Hypothalamus (tissue), 51 donors: ENCODE measurements at places on chromosomes 3 and 15.

DNA sequence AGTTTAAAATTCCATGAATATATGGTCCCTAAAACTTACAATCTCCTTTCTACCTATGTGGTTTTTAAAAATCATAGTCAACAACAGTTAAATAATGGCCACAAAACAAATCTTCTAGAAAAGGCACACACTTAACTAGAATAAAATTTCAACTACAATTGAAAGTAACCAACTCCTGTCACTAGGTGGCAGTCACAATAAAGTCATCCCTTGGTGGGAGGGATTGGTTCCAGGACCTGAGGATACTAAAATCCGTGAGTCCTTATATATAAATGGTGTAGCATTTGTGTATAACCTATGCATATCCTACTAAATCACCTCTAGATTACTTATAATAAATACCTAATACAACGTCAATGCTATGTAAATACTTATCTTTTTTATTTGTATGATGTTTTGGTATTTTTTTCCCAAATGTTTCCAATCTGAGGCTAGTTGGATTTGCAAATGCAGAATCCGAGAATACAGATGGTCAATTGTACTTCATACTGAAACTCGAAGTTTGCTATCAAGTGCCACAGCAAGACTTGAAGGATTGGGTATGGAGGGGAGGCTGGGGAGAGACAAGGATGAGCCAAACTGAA is 172.6 kb downstream of the FMN1 start:
- DNase-seq, result no peak

GRCh38 chr3:183943739-183944138 is 59.1 kb upstream of the PARL start:
- no peak for DNase-seq

DNA sequence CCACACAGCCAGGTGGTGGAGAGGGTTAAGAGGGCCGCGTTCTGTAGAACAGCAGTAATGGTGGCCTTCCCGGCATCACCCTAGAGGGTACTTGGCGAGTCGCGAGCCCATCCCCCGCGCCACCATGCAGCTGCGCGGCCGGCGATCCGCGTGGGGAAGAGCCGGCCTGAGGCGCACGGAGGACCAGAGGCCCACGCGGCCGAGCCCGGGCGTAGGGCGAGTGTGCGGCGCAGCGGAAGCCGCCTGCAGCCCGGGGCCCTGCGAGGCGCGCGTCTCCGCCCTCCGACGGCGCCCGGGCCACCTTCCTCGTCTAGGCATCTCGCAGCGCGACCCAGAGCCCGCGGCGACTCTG is 423 bp downstream of the TKT start:
- DNase-seq, result no peak

- DNase-seq, result no peak
Observed at GRCh38 chr3:15528854-15529537, 7.5 kb upstream of the COLQ start.

GRCh38 chr3:131636266-131636775 is 133.6 kb upstream of the MRPL3 start:
- DNase-seq, result no peak

- no peak for DNase-seq
Observed at GRCh38 chr15:52246686-52247431, 48.7 kb downstream of the MYO5C start.

DNA sequence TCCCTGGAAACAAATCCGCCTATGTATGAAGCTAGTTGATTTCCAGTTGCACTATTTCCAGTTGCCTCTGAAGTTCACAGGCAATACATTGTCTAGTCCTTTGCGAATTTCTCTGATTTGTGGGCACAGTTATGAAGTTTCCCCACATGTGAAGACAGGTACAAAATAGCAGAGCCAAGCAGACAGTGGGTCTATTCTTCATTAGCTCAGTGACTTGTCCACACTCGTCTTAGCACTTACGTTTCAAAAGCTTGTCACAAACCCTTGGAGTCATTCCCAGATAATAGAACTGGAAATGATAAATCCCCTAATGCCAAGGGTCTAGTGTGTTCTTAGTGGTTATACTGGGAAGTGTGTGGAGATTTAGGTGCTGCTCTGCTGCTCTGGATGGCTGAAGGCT is 14.5 kb downstream of the SRPRB start:
- DNase-seq, result no peak

DNA sequence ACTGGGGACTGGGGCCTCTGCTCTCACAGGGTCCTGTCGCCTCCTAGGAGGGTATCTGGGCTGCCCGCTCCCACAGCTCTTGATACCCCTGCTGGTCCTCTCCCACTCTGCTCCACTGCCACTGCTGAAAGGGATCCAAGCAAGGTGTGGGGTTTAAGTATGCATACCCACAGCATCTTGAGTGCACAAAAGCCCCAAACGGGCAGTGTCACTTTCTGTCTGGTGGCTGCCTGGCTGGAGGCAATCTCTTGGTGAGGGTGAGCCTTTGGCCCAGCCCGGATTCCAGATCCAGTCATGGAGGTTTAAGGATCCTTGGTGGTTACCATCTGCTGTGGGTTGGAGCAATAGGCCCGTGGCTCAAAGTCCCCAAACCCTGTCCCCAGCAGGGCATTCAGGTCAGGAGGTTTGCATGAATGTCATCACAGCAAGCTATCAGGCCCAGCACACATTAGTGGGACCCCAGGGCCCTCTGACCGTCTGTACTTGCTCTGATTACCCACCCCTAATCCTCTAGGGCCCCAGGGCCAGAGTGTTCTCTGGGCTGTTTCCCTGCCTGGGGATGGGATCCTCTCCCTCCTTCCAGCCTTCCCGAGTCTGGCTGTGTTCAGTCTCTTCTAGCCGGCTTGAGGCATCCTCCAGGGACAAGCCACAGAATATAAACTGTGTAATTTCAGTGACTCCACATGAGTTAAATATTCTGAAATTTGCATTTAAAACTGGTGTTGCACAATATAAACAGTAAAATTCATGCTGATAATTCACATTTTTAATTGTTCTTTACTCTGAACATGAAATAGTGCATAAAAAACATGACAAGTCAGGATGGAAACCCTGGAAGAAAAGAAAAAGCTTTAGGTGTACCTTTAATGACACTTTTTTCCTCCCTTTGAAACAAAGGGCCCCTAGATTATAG is 4.9 kb upstream of the TJP1 start:
- DNase-seq, result no peak

DNA sequence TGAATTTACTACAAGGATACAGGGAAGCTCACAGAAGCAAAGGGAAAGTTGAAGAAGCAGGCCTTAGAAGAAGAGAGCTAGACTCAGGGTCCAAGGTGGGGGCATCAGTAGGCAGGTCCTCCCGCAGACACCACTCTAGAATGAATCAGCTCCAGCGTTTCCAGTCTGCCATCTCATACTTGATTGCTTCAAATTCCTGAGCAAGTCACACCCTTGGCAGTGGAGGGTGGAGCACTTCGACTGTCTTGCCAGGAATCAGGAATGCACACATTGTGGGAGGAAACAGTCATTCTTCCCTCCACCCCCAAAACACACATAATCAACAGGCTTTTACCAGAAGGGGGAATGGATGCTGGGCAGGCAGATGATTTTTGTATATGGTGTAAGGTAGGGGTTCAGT is 78.5 kb downstream of the CHCHD6 start:
- no peak for DNase-seq

- no peak for DNase-seq
Observed at GRCh38 chr3:129050556-129051295, 9.9 kb upstream of the GP9 start.

DNA sequence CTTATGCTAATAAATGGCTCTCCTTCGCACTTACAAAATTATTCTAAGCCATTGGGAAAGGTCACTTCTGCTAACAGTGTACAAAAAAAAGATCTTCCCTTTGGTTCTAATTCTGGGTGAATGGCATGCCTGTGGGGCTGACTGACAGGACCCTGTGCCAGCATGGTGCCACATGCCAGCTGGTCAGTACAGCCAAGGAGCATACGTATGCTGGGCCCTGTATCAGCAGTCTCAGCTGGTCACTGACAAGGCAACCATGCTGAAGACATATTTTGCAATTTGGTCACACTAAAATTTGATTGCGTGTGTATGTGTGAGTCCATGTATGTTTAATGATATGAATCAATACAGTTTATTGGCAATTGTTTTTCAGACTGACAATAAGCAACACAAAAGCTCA is 246.1 kb downstream of the TBL1XR1 start:
- DNase-seq, result no peak

- no peak for DNase-seq
Observed at GRCh38 chr3:105362021-105362665, 4.6 kb upstream of the ALCAM start.

DNA sequence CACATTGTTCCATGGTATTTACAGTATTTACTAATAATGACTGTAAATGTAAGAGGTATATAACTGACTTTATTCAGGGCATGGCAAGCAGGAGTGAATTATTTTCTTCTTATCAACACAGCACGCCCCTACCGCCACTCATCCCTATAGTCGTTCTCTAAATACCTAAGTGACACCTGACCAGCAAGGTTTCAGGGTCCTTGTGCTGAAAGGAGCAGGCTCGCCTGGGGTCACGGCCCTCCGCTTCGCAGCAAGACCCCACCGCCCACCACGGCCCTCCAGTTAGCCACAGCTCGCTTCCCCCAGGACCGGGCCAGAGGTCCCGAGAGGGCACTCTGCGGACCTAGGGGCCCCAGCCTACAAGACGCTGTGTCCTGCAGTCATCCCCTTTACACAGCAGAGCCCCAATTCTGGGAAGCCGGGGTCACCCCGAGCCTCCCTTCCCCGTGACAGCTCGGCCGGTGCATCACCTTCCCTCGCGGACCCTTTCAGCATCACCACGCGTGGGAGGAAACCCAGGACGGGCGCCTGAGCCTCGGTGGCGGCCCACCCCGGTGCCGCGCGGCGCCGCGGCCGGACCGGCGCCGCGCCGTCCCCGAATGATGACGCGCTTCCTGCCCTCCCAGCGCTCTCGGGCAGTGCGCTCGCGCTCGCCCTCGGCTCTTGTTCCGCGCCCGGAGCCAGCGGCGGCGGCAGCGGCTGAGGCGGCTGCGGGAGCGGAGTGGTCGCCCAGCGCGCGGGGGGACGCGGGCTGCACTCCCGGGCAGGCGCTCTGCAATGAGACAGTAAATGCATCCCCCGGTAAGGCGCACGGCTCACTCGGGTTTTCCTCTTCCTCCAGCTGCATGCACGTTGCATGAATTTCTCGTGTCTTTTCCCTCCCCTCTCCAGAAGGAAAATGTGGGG is 225.1 kb upstream of the C2CD4B start:
- DNase-seq, result peak; percentile 68

DNA sequence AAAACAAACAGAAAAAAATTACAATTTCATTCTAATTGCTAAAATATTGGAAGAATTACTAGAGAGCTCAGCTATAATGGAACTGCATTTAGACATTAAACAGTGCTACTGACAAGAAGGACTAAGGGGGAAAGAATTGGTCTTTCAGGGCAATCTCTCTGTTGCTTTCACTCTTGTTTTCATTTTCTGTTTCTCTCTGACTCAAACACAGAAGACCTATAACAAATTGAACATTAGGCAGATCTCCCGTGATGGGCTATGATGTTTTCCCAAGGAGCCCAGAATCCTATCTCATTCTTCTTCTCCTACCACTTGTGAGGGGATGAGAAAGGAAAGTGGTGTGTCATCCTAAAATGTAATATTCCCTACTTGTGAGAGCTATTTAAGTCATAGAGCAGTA is 358.0 kb upstream of the TGFBR2 start:
- no peak for DNase-seq

DNA sequence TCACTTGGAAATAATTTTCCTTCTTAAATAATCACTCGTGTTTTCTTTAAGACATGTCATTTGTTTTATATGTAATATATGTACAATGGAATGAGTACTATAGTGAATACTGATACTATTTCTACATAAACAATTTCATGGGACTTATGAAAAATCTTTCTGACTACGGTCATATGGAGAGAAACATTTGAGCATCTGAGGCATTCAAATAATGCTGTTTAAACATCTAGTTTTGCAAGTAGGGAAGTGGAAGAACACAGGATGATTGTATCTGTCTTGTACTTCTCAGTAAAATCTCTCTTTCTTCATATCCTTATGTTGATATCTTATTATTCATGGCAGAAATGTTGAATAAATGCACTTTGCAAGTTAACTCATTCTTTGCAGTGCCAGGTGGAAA is 599.5 kb upstream of the KCNMB2 start:
- DNase-seq, result no peak

- no peak for DNase-seq
Observed at GRCh38 chr3:182255158-182255557, 538.1 kb upstream of the ATP11B start.

- no peak for DNase-seq
Observed at GRCh38 chr3:123695152-123695551, 110.3 kb upstream of the HACD2 start.

GRCh38 chr3:46351646-46352045 is 2.3 kb upstream of the CCR2 start:
- no peak for DNase-seq

- no peak for DNase-seq
Observed at GRCh38 chr3:166013073-166013679, 176.0 kb upstream of the BCHE start.

GRCh38 chr3:192827208-192827607 is 90.4 kb downstream of the MB21D2 start:
- no peak for DNase-seq

GRCh38 chr3:146628671-146629070 is 23.5 kb upstream of the PLSCR5 start:
- no peak for DNase-seq

GRCh38 chr3:43093006-43093405 is 12.9 kb downstream of the POMGNT2 start:
- no peak for DNase-seq

GRCh38 chr3:44482721-44483120 is 5.3 kb upstream of the ZNF445 start:
- no peak for DNase-seq

GRCh38 chr15:81530271-81530691 is 156.3 kb upstream of the TMC3 start:
- DNase-seq, result no peak

- no peak for DNase-seq
Observed at GRCh38 chr3:3189961-3190360, 10.5 kb upstream of the CRBN start.

DNA sequence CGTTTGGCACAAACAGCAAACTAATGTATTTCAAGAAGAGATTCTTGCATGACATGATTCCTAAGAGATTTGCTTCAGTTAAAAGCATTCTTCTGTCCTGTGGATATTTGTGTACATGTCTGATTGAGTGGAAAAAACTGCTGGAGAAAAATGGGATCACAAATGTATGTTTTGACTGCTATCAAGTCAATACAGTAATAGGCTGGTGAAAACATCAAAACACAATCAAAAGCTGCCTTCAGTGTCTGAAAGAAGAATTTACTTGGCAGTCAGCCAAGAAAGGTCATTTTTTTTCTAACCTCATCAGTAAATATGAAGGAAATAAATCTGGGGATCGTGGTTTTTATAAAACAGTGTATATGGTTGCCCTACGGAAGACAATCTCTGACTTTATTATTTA is 1214.8 kb downstream of the NSUN3 start:
- no peak for DNase-seq

DNA sequence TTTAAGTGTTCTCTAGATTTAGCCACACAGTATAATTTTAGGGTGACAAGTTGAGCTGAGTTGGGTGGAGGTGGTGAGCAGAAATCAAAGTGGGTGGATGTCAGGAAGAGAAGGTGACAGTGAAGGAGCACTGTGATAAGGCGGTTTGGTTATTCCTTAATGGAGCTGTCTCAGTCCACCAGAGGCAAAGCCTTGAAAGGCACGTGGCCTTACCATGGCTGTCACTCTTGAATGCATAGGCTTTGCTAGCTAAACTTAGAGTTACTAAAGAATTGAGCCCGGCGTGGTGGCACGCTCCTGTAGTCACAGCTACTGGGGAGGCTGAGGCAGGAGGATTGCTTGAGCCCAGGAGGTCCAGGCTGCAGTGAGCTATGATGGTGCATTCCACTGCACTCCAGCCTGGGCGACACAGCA is 560 bp upstream of the TTLL13 start:
- DNase-seq, result no peak
